ENCODE measurements at places on chromosomes 16 and 17.

- DNase-seq, result no peak
Observed at GRCh38 chr16:4465977-4466779, 8.2 kb downstream of the NMRAL1 start.

- DNase-seq, result peak; percentile 70
Observed at GRCh38 chr17:17152385-17152784, 53.7 kb downstream of the PLD6 start.

GRCh38 chr17:82334204-82334621 is 647 bp upstream of the SECTM1 start:
- DNase-seq, result no peak

DNA sequence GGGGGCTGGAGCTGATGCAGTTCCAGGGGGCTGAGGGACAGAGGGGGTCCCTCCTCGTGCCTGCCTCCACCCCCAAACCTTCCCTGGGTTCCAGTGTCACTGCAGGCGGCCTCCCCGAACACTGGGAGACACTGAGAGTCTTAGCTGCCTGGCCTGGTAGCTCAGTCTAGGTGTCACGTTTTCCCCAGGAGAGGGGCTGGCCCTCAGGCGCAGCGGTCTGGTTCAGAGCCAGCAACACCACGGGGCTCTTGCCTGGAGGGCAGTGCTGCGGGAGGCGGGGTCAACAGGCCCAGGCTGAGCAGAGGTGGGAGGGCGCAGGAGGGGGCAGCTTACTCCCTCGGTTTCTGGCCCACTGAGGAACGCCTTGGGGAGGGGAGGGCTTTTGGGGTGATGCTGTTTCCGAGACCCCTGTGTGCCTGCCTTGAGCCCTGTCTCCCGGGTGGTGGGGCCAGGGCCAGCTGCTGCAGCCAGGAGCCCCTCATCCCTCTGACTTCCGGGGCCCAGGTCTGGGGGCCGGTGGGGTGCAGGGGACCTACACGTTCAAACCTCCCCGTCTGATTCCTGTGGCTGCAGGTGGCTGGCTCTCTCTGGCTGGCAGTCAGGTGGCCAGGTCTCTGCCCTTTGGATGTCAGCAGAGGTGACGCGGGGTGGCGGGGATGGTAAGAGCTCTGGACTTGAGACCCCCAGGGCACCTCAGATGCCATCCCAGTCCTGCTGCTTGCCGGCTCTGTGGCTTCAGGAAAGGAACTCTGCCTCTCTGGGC is 89.3 kb upstream of the GSE1 start:
- no peak for DNase-seq

All from psoas muscle (tissue), 8 donors.